ENCODE measurements at places on chromosomes 6 and 20. TPM values are rescaled to one million over a fixed set of nuclear protein-coding genes. Genes with fewer than 3 reads are reported as not detected.

GRCh38 chr20:48447456-48447855 is 380.3 kb downstream of the PREX1 start:
- no peak for DNase-seq

DNA sequence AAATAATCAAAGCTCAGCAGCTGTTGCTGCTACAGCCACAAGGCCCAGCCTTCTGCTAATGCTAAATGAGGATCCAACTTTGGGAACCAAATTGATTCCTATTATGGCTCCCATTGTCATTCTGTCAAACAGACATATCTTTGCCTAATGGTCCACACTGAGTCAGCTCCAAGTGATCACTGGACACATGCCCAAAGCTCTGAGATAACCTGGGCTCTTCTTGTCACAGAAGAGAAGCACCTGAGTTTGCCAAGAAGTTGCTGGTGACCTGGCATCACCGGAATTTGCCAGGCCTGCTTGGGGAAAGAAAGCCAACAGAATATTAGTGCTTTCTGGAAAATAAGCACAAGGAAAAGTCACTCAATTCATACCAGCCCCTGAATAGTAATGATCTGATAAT is 5.8 kb downstream of the TNFRSF21 start:
- no peak for DNase-seq

The FRK gene
- total RNA-seq: 1.3 TPM

DNA sequence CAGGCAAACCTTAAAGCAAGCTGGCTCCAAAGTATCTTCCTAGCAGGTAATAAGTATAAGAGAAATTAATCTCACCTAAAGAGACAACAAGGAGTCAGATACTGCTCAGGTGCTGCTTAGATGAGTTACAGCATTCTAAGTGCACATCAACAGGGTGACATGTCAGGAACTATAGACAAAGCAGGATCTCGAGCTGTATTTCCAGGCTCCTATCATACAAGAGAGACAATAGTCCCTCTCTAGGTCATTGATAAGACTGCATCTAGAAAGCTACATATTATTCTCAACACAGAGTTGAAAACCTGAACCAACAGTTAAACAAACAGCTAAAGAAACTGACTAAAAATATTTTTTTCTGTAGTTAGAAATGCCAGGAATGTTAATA is 3.9 kb downstream of the PTPRK start:
- peak; percentile 65 for DNase-seq

- no peak for DNase-seq
These were observed 3.4 kb upstream of the NOL7 start for GRCh38 chr6:13611715-13612114.

DNA sequence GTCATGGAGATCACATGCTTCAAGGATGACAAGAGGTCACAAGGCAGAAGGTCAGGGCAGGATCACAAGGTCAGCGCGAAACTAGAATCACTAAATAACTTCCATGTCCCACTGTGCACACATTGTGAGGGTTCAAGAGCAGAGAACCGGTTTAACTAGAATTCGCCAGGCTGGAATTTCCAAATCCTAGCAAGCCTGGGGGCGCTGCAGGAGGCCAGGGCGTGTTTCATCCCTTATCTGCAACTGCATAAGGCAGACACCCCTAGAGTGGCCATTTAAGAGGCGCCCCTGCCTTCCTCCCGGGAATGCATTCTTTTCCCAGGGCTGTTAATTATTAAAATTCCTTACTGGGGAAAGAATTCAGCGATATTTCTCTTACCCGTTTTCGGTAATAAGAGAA is 40.2 kb upstream of the SLC22A1 start:
- DNase-seq: no peak

- DNase-seq: peak; percentile 58
These were observed 593.1 kb upstream of the GJE1 start for GRCh38 chr6:141539617-141540016.

The TTBK1 gene
- not detected for total RNA-seq

The PRL gene
- not detected for total RNA-seq

DNA sequence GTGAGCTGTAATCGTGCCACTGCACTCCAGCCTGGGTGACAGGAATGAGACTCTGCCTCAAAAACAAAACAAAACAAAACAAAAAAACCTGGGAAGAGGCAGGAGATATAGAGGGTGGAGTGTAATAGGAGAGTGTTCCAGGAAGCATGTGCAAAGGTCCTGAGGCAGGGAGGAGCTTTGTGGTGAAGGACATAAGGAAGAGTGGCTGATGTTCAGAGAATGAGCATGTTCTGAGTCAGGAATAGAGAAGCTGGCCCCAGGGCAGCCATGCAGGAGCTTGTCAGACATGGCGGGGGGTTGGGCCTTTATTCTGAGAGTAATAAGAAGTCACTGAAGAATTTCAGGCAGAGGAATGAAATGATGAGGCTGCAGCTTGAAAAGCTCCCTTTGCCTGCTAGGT is 337.0 kb downstream of the CDH26 start:
- DNase-seq: peak; percentile 62

DNA sequence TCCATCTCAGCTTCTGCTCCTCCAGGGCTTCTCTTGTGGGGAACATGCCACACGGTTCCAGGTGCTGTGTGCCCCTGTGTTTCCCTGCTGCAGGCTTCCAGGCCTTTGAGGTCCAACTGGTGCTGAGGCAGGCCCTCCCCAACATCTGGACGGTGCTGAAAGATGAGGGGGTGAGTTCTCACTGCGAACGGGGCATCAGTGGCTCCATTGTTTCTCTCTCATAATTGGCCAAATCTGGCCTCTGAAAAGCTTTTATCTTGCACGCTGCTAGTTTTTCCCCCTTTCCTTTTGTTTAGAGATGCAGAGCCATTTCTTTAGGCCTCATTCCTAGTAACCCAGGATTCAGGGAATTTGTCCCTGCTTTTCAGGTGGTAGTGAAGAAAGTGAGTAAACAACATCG is 8.6 kb downstream of the PNLDC1 start:
- no peak for DNase-seq

DNA sequence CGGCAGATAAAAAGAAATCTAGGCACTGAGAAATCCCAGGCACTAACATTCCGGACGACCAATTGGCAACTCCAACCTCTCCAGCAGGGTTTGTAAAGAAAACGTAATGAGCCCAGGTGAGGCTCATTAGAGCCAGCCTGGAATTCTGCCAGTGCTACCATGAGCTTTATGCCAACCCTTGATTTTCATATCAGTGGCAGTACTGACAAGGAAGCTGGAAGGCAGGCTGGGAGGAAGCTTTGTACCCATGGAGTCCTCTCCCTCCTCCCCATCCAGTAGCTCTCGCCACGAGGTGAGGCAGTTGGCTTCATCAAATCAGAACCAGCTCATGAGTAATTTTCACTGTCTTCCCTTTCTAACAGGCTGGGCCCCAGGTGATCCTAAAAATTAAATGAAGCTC is 250.2 kb downstream of the ZNF217 start:
- no peak for DNase-seq

GRCh38 chr20:45346851-45347250 is 1.4 kb downstream of the SDC4 start:
- no peak for DNase-seq

GRCh38 chr20:58309591-58310290 is at the start of gene RAB22A:
TSS of gene RAB22A (plus strand) at chr20:58309715. CDS start at chr20:58309977, 262 bp downstream.
- DNase-seq: peak; percentile 33

GRCh38 chr6:159217595-159218275 is 48.5 kb downstream of the FNDC1 start:
- DNase-seq: peak; percentile 25

Data from bronchial epithelial cell (primary cell).